Calu3 (cell line): ENCODE measurements at places on chromosomes 6 and 20.
A peak's percentile ranks its signal among the peaks of the same experiment; 100 is the strongest.

GRCh38 chr6:148524976-148525375 is 182.3 kb downstream of the SASH1 start:
- no peak for DNase-seq

- DNase-seq = peak; percentile 43
Observed at GRCh38 chr20:45892049-45892825, 1.1 kb downstream of the CTSA start.

- DNase-seq = no peak
Observed at GRCh38 chr6:169839029-169839481, 87.6 kb downstream of the ERMARD start.

DNA sequence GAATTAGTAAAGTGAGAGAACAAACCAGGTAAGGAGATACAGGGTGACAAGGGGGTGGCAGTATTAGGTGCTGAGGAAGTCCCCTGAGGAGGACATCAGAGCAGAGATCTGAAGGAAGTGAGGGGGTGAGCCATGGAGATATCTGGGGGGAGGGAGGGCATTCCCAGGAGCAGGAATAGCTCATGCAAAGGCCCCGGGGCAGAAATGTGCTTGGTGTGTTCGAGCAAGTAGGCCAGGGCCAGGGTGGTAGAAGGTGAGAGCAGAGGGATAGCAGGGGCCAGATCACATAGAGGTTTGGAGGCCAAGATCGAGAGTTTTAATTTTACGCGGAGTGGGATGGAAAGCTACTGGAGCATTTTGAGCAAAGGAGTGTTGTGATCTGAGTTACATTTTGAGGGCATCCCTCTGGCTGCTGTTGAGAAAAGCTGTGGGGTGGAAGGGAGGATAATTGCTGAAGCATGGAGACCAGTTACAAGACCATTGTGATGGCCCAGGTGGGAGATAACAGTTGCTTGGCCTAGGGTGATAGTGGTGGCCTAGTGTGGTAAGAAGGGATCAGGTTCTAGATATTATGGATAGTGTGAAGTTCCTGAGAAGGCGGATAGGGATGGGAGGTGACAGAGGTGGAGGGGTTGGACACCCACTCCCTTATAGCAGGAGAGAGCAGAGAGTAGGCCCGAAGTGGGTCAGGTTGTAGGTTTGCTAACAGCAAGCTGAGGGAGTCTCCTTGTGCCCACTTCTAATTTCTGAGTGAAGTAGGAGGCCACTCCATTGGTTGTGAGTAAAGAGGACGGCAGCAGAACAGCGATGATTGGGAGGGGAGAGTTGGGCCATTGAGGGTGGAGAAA is 10.2 kb downstream of the ARFGEF2 start:
- no peak for DNase-seq

DNA sequence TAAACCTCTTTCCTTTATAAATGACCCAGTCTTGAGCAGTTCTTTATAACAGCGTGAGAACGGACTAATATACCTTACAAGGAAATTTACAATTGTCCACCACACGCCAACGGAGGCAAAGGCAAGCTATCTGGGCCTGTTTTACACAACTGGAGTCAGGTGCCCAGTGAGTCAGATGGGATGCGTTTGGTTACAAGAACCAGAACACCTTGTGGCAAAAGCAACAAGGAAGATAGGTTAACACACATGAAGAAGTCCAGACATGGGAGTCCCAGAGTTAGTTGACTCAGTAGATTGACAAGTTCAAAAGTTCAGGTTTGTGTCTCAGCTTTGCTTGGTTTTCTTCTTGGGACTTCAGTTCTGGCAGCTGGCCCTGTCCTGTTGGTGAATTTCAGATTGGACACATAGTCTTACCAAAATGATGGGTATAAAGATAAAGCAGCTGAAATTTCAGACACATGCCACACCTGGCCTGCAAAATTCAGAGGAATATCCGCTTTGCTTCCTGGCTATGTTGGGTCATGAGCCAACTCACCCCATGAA is 97.9 kb downstream of the PXDC1 start:
- DNase-seq = no peak

GRCh38 chr20:51493346-51493791 is 49.1 kb downstream of the NFATC2 start:
- DNase-seq = no peak

DNA sequence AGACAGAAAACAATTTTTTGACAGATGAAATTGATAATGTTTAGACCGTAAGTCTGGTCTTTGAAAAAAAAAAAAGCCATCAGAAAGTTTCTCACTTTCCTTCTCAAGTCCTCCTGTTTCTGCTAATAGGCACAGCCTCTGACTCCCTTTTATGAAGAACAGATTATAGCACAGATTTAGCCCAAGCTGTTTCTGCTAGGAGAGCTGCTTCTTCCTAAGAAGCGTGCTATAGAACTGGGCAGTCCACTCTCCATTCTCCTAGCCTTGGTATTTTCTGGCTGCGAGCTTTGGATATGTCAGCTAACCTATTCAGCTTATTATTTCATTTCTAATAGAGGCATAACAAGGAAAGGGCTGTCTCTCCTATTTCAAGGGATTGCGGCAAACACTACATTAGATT is 112.5 kb downstream of the SGK1 start:
- no peak for DNase-seq

DNA sequence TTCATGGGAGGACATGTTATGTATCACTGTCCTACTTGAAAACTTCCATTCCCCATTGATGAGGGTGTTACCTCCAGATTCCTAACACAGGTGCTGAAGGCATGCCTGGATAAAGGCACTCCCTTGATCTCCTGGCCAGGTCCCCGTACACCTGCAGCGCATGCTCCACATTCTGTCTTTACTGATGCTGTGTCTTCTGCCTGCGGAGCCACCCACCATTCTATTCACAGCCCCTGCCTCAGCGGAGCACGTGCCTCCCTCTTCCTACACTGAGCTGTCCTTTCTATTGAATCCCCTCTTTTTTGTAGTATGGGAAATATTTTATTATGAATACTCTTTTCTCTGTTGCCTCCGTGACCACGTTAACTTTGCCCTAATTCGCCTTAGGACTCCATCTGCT is 25.0 kb downstream of the PTPN1 start:
- DNase-seq = no peak

DNA sequence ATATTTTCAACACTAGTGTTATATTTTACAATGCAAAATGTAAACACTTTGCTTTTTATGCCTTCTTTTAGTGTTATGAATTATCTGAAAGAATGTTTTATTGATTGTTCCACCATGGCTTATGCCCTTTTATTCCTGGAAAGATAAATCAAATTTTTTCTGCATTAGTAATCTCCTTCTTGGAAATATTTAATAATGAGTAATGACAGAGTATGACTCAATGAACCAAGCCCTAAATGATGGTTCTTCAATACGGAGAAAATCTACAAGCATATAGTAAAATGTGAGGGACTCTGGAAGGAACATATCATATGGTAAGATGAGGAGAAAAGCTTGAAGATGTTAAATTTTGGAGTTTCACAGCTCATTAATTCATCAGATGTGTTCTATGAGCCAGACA is 929.6 kb downstream of the C6orf118 start:
- DNase-seq = no peak

- no peak for DNase-seq
Observed at GRCh38 chr20:6886065-6886729, 118.7 kb downstream of the BMP2 start.

- no peak for DNase-seq
Observed at GRCh38 chr6:3786141-3786540, 34.6 kb upstream of the PXDC1 start.

- no peak for DNase-seq
Observed at GRCh38 chr6:134908906-134909516, 40.9 kb downstream of the ALDH8A1 start.

- no peak for DNase-seq
Observed at GRCh38 chr20:32062776-32063170, 10.7 kb downstream of the HCK start.

GRCh38 chr20:21801193-21801592 is 95.7 kb downstream of the PAX1 start:
- no peak for DNase-seq

GRCh38 chr20:32366380-32366779 is 8.2 kb downstream of the ASXL1 start:
- no peak for DNase-seq

GRCh38 chr20:906703-907270 is 9.3 kb downstream of the ANGPT4 start:
- DNase-seq = no peak

GRCh38 chr6:158418501-158418900 is 106.2 kb downstream of the TULP4 start:
- DNase-seq = no peak

DNA sequence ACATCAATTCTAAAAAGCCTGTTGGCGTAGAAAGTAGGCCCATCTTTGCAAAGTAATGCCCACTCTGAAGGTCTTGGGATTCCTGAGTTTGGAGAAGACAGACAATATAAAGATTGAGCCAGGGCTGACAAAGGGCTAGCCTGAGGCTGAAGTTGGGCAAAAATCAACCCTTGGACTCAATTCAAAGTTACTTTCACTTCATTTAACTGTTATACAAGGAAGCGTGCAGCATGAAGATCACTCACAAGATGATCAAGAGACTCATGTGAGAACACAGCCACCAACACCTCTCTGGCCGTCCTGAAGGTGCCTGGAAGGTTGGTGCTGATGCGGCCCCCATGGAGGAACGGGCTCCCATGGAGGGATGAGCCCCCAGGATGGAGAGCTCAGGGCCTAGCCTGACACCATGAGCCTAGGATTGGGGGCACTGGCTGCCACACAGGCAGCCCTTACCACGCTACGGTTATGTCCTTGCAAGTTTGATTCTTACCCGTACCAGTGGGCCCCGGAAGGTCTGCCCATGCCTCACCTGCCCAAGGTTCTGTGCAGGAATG is 26.6 kb downstream of the FOXC1 start:
- DNase-seq = no peak

- no peak for DNase-seq
Observed at GRCh38 chr6:20936949-20937348, 402.7 kb downstream of the CDKAL1 start.

DNA sequence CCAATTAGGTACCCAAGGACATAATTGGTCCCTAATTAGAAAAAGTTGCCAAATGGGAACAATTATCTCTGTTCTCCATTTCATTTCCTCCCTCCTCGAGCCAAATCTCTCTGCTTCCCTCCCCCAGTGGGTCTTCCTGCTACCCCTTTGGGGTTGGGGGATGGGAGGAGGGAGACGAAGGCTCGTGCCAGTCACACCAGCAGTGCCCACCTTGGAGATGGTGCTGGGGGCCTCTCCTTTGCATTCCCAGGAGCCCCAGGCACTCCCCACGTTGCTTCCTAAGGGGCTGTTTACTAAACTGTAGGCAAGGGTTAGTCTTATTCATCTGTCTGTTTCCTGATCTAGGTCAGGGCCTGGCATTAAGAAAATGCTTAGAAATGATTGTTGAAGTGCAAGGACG is 33.1 kb downstream of the MDFI start:
- DNase-seq = no peak

- no peak for DNase-seq
Observed at GRCh38 chr20:61099806-61100205, 152.3 kb upstream of the CDH4 start.

DNA sequence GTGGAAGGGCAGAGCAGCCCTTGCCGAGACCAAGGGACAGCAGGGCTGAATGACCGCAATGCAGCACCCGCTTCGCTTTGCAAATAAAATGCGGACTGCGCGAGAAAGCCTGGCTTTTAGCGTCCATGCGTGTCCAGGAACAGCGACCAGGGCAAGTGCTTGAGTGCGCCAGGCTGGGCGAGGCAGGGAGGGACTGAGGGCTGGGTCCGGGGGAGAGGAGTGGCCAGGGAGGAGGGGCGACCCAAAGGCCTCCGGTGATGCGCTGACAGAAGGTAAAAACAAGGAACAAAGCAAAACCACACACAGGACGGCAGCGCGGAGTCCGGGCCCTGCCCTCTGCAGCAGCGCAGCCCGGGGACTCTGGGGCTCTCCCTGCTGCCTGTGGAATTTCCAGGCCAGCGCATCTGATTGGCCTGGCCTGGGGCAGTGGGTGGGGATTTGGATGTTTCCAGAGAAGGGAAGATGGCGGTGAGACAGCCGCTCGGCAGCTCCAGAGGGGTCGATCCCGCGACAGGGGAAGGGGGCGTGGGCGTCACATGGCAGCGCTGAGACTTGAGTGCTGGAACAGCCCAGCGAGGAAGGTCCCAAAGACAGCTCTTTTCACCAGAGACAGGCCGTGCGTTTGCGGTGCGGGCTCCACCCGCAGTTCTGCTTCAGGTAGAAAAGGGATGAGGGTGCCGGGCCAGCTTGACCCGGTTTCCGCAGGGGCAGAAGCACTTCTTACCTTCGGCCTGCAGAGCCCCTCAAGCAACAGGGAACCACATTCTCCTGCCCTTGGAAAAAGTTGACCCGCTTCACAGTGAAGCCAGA is 51.8 kb downstream of the SSR1 start:
- peak; percentile 83 for DNase-seq

GRCh38 chr6:153662982-153663381 is 376.1 kb upstream of the OPRM1 start:
- no peak for DNase-seq

DNA sequence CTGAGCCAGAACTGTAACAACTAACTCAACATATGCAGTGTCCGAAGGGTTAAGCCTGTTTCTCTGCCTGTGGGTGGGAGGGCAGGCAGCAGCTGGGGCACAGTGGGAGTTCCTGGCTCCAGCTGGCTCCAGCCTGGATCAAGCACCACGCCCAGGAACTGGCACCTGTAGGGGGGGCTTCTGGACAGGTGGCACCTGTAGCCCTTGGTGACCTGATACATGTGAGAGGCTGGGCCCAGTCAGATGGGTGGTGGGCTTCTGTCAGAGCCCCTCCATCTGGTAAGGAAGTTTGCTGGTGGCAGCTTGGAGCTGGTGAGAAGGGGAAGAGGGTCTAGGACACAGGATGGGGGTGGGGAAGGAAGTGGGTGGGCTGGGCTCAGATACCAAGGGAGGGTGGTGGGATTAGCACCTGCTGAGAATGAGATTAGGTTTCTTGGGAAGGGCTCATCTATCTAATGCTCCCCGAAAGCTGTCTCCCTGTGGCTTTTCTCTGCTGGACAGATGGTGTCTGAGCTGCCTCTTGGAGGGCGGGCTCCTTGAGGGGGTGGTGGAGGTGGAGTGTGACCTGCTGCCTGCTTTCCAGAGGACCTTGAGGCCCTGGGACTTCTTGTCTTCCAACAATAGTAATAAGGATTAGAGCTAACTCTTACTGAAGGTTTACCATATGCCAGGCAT is 28.5 kb downstream of the BCL2L1 start:
- no peak for DNase-seq

- DNase-seq = no peak
Observed at GRCh38 chr6:38020593-38020992, 201.1 kb downstream of the ZFAND3 start.

DNA sequence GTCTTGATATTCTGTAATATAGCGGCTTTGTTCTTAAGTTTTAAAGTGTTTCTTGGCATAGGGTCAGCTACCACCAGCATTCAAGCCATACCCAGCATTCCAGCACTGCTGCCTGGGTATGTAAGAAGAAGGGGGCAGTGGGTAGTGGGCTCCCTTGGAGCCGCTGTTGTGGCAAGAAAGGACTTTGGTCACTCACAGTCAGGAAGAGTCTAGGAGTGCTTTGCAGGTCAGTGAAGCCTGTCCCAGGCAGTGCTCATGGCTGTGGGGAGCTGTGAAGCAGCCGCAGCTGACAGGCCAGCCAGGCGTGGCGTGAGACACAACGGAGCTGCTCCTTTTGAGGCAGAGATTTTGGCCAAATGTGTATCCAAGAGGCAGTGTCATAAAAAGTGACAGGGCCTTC is 512.0 kb downstream of the CDKAL1 start:
- no peak for DNase-seq
